ENCODE measurements at places on chromosomes 7 and 10.

GRCh38 chr10:126277181-126277580 is 111.1 kb downstream of the ADAM12 start:
- DNase-seq: no peak

- DNase-seq: no peak
Measured at GRCh38 chr10:75304741-75305390, 69.1 kb upstream of the COMTD1 start.

DNA sequence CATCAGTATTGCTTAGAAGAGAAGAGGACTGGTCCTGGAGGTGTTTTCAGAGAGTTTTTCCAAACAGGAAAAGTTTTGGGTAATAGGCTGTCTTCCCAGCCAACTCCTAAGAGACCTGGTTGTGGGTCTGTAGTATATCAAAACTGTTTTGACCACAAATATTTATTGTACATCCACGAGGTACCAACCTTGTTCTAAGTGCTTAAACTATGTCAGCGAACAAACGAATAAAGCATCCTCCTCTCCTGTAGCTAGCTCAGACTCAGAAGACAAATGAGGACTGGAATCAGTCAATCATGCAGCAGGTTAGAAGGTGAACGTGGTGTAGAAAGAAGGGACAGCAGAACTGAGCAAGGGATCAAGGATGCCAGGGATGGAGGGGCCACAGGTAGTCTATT is 61.6 kb upstream of the MKI67 start:
- DNase-seq: peak; percentile 12

- no peak for DNase-seq
Measured at GRCh38 chr10:112265745-112266144, 17.5 kb upstream of the TECTB start.

- no peak for DNase-seq
Measured at GRCh38 chr7:20826243-20826642, 39.6 kb upstream of the SP8 start.

- DNase-seq: no peak
Measured at GRCh38 chr10:132319853-132320653, 11.9 kb upstream of the LRRC27 start.

DNA sequence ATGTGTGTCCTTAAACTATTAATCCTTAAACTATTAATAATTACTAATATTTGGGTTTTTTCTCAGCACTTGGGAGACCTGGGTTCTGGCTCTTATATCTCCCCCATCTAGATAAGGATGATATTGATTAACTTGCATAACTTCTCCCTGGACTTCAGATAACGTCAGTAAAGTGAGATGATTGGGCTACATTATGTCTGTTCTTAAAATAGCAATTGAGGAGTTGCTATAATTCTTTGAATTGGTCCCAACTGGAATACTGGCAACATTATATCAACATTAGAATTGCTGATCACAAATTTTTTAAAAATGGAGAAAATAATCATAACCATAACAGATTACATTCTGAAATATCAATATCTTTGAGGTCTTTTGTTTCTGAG is 1.9 kb downstream of the APBB1IP start:
- no peak for DNase-seq

GRCh38 chr7:158353606-158354570 is 233.7 kb downstream of the PTPRN2 start:
- no peak for DNase-seq

DNA sequence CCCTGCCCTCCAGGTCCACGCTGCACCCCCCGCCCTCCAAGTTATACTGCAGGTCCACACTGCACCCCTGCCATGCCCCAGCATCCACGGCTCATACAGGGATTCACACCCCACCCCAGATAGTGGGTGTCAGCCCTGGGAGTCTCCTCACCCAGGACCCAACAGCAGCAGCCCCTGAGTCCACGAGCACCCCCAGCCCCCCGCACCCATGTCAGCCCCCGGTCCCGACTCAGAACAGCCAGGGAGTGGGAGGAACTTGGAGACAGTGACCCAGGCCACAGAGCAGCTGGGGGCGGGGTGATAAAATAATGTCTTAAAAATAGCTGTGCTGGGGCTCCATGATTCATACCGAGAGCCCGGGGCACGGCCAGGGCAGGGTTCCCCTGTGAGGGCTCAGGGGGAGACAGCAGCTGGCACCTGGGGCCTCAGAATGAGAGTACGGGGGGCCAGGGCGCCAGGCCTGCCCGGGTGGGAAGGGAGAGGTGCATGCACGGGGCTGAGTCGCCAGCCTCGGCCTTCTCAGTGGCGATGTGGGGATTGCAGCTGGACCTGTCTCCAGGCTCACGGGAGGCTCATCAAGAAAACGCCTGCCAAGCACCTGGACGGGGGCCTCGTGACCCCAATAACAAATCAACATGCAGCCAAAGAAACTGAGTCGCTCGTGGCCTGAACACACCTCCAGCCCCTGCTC is 29.8 kb downstream of the ADAP1 start:
- peak; percentile 55 for DNase-seq

- DNase-seq: no peak
Measured at GRCh38 chr7:108613147-108613948, 43.7 kb downstream of the DNAJB9 start.

- no peak for DNase-seq
Measured at GRCh38 chr7:155603205-155603857, 41.1 kb upstream of the RBM33 start.

- DNase-seq: peak; percentile 83
Measured at GRCh38 chr10:7258948-7259523, 151.8 kb downstream of the SFMBT2 start.

GRCh38 chr7:130140551-130141160 is 64.5 kb downstream of the TMEM209 start:
- DNase-seq: no peak

DNA sequence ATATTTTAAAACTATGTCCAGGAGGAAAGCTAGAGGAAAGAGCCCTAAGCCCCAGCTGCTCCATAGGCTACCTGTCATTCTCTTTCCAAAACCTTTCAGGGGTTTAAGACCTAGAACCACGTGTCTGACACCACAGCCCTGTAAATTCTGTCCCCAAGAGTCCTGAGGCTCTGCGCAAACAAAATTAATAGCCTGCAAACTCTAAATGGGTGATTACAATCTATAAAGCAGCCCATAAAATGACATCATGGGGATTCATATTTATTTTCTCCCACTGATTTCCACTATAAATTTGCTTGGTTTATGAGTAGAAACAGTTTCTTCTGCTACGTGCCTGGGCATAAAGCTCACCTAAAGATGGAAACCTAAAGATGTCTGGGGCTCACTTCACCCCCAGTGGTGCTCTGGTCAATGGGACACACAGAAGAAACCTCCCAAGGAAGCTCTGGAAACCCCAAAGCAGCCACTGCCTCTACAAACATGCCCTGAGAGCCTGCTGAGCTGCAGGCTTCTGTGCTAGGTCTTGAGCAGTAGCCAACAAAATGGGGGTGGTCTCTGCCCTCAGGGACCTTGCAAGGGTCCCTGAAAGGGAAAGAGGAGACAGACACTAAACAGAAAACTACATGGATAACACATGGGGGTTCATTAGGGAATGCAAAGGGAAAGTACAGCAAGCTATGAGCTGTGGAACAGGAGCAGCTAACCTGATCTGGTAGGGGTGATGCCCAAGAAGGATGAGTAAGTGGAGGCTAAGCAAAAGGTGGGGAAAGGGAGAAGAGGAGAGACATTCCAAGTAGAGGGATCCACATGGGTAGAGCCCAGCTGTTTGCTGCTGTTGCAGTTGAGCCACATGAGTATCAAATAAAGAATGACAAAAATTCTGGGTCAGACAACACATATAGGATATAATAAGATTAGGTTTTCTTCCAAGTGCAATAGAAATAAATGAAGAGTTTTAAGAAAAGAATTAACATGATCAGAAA is 331.7 kb downstream of the KCNMA1 start:
- no peak for DNase-seq

DNA sequence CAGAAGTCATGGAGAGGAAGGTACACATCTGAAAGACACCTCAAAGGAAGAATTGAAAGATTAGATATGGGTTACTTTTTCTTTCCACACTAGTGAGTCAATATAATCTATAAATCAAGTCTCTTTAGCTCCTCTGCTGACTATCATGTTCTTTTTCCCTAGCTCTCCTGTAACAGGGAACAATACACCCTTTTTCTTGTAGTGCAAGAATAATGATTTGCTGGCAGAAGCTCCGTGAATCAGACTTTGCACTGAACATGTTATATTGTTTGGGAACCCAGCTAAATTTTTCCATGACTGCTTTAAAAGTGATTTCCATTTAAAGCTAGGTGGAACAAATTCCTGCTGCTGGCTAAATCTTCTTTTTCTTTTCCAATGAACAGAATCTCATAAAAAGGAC is 756.6 kb upstream of the C7orf33 start:
- no peak for DNase-seq

DNA sequence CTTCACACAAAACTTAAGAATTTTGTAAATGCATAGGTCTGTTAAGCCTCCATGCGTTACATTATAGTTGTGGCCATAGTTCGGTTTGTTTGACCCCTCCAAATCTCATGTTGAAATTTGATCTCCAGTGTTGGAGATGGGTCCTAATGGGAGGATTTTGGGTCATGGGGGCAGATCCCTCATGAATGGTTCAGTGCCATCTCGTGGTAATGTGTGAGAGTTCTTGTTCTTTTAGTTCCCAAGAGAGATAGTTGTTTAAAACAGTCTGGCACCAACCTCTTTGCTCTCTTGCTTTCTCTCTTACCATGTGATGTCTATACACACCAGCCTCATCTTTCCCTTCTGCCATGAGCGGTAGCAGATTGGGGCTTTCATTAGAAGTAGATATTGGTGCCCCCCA is 264.3 kb downstream of the TCF7L2 start:
- DNase-seq: no peak

- peak; percentile 15 for DNase-seq
Measured at GRCh38 chr7:23893942-23894891, 184.2 kb downstream of the STK31 start.

DNA sequence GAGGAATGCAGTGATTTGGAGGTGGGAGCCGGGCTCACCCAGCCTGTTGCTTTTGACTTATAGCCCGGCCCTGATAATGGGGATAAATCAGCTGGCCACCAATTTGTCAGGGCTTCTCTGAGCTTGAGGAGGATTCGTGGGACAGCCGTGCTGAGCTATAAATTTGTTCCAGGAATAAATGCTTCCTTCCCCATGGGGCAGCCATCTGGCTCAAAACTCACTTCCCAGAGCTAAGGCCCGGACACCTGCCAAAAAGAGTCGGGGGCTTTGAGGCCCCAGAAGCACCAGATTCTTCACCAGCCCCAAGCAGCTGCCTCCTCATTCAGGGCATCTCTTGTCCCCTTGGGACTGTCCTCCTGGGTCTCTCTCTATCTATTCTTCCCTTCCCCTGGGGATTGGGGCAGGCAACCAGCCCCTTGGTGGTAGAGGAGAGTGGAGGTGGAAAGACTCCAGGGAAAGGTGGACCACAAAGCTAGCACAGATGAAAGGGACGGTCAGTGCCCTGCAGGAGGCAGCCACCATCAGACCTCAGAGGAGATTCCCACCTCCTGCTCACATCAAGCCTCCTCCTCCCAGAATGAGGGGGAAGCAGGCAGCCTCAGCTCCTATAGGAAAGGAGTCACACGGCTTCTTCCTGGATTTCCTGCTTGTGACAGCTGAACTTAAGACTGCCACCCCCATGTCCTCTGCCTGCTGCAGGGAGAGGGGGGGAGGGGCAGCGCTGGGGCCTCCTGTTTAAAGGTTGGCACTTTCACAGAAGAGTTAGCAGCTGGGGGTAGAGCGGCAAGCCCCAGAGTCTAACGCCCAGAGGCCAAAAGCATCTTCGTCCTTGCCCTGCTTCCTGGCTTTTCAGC is 44.2 kb upstream of the LRRC4 start:
- no peak for DNase-seq

- DNase-seq: no peak
Measured at GRCh38 chr7:16728811-16729210, 24.7 kb upstream of the TSPAN13 start.

DNA sequence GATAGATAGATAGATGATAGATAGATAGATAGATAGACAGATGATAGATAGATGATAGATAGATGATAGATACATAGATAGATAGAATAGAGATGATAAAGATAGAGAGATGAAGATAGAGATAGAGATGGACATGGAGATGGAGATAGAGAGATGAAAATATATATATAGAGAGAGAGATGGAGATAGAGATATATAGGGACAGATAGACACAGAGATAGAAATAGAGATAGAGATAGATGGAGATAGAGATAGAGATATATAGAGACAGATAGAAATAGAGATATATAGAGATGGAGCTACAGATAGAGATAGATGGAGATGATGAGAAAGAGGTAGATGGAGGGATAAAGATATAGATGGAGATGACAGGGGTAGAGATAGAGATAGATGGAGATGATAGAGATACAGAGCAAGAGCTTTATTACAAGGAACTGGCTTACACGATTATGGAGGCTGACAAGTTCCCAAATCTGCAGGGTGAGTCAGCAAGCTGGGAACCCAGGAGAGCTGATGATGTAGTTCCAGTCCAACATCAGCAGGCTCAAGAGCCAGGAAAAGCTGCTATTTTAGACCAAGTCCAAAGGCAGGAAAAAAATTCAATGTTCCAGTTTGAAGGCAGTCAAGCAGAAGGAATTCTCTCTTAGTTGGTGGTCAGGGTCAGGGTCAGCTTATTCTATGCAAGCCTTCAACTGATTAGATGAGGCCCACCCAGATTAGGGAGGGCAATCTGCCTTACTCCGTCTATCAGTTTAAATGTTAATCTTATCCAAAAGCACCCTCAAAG is 37.1 kb downstream of the CAV1 start:
- DNase-seq: no peak

DNA sequence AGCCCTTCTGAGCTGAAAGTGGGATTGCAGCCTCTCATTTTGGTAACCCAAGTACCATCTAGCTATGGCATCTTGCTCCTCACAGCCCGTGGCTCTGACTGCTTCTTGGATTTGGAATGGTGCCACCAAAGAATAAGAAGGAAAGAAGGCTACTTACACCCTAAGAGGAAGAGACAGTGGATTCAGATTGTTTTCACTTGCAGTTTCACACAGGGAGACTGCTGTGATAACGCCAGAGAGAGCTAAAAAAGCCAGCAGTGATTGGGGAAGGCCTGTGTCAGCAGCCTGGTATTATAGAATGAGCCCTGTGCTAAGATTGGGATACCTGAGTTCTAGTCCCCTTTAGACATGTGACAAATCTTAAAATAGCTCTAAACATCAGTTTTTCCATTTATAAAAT is 3.6 kb upstream of the LRRC4 start:
- DNase-seq: no peak

GRCh38 chr7:55307123-55307916 is 57.8 kb upstream of the LANCL2 start:
- DNase-seq: no peak

DNA sequence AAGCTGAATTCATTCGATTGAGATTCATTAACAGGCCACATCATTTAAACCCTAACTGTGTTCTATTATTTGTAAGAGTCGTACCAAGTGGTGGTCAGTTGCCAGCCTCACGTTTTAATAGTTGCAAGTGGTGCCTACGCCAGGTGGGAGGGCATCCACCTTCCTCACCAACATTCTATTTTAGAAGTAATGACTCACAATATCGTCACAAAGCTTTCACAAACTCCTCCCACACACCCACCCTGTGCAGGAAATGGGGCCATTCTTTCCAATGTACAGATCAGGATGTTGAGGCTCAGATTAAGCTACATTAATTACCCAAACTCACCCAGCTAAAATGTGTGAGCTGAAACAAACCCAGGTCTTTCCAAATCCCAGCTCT is 77.3 kb upstream of the SAMD8 start:
- DNase-seq: no peak

GRCh38 chr7:77839919-77840318 is 41.3 kb downstream of the PHTF2 start:
- no peak for DNase-seq
